Left cardiac atrium (tissue), 4 donors: ENCODE measurements at places on chromosomes 2 and 18.
A peak's percentile ranks its signal among the peaks of the same experiment; 100 is the strongest.

- DNase-seq = peak; percentile 36
Observed at GRCh38 chr2:37326285-37326684, 1.7 kb upstream of the PRKD3 start.

DNA sequence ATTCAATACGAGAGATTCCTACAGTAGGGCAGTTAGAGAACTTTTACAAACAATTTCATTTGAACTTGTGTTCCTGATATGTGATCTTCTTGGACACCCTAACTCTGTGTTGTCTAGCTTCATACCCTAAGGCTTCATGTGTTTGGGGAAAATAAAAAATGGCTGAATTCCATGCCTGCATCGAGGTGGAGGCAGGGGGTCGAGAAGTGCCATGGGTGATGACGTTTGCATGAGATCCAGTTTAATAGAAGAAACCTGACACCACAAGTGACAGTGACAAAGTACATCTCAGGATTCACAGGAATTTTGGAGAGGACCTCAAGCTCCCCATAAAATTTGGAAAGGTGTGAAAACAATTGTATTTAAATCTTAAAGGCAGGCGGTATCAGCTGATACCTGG lies 169.2 kb upstream of the NABP1 start:
- DNase-seq = no peak

DNA sequence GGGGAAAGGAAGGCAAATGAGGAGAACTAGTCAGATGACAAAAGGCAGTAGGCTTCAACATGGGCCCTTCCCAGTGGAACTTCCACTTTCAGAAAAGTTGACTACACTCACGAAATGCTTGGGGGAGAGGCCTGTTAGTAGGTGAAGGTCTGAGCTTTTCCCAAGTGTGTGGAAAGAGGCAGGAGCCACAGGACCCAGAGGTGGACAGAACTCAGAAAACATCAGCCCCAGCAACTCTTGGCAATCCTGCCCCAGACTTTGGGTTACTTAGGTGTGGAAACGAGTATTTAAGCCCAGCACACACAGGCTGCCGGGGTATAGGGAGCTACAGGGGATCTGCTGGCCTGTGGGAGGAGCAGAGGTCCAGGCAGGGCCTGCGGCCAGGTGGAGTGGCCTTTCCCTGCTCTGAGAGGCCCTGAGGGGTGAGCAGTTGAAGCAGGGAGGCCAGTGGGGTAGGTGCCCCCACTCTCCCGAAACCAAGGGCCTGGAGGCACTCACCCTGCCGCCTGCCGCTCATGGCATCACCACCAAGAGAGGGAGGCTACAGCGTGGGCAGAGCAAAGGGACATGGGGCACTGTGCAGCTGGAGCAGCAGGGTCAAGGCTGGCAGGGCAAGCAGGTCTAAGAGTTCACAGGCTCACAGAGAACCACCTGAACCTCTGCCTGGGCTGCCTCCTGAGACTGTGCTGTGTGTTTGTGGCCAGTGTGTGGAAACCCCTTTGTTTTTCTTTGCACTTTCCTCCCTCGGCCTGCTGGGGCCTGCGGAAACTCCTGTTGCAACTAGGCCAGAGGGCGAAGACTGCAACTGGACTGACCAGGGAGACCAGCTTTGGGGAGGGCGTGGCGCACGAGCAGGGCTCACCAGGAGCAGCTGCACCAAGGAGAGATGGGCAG lies 130.7 kb upstream of the SERTAD2 start:
- DNase-seq = no peak

- DNase-seq = no peak
Observed at GRCh38 chr2:118363604-118364003, 275.3 kb downstream of the INSIG2 start.

DNA sequence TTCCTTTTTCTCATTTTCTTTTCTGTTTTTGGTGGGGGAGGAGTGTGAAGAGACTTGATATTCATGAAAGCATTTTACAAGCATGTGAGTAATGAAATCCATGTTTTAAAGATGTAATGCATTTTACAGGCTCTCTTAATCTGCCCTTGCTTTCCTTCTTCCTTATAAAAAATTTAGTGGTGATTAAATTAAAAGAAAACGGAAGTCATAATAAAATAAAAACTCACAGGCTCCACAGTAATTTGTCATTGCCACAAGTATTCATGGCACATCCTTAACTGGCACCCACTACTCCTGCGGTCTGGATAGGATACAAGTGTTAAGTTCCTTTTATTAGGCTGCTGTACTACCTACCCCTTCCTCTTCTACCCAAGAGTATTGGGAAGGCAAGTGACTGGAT lies 241.2 kb downstream of the SLC4A3 start:
- DNase-seq = no peak

DNA sequence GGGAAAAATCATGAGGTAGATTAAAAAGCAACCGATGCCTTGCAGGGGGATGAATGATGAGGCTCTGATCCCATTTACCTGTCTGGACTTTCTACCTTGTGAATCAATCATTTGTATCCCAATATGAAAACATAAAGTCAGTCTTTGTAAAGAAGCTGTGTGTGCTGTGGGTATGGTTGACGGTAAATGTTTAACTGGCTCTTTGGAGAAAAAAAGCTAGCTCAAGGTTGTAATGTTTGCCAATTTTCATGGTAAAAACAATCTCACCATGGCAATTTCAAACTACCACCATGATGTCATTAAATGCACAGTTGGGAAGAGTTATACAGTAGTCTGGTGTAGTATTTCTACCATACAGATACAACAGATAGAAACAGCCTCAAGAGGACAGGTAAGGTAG lies 14.6 kb downstream of the TTR start:
- no peak for DNase-seq

DNA sequence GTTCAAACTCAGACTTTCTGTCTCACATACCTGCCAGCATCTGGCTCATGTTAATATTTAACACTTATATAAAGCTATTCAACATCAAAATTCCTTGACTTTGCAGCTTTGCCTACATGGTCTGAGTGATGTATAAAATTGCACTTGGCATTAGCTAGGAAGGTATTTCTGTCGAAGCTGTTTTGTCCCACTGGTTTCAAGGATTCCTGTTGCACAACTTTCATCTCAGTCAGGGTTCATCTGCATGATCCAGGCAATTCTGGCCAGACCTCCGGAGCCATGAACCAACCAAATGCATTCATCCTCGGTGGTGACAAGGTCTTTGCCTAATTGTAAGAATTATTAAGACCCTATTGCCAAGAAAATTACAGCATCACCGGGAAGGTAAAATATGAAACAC lies 185.4 kb downstream of the ZEB2 start:
- no peak for DNase-seq

DNA sequence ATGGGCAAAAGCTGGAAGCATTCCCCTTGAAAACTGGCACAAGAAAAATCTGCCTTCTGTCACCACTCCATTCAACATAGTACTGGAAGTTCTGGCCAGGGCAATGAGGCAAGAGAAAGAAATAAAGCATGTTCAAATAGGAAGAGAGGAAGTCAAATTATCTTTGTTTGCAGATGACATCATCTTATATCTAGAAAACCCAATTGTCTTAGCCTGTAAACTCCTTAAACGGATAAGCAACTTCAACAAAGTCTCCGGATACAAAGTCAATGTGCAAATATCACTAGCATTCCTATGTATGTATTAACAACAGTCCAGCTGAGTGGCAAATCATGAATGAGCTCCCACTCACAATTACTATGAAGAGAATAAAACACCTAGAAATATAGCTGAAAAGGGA lies 1579.3 kb downstream of the SUCLG1 start:
- no peak for DNase-seq

- DNase-seq = peak; percentile 59
Observed at GRCh38 chr18:76495006-76495370, at the start of gene ZNF516. TSS of gene ZNF516 (minus strand) at chr18:76495242. CDS start at chr18:76443054, 52,188 bp downstream.

GRCh38 chr18:48428475-48429177 lies 19.4 kb upstream of the ZBTB7C start:
- no peak for DNase-seq

- no peak for DNase-seq
Observed at GRCh38 chr2:112153501-112153900, 15.3 kb downstream of the FBLN7 start.

- no peak for DNase-seq
Observed at GRCh38 chr2:104919127-104919526, 65.2 kb downstream of the POU3F3 start.

GRCh38 chr18:48832938-48833700 lies 117.6 kb downstream of the SMAD7 start:
- DNase-seq = peak; percentile 70

DNA sequence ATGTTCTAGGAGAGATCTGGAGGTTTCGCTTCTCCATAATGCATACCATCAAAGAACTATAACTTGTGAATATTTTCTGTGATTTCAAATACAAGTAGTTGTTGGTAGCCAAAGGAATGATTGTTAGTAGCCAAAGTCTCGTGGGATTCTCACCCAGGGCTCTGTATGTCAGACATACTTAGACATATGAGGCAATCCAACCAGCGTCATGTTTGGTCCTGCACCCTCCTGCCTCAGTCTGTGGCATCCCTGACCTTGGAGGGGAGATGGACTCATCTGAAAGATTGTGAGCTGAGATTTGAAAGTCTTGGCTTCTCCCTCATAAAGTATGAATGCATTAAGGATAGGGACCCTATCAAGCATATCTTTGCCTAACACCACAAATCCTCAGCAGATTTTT lies 81.2 kb downstream of the CTIF start:
- DNase-seq = no peak

DNA sequence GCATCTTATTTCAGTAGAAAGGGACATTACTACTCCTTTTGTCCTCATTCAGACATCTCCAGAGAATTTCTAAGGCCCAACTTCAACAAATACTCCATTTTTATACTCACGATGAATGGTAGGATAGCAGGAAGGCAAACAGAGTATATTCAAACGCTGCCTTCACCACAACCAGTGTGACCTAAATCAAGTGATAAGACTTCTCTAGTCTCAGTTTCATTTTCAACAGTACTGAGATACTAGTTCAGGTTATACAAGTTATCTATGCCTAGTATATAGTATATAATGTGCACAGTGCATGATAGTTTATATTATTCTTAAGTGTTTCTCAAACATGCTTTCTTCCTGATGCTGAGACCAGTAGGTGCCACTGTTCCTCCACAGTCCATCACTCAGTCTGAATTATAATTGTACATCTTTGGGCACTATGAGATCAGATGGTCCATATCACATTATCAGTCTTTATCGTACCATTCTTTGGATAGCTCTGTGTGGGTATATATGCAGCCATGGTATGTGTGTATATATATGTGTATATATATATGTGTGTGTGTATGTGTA lies 66.3 kb upstream of the RPE start:
- DNase-seq = no peak

DNA sequence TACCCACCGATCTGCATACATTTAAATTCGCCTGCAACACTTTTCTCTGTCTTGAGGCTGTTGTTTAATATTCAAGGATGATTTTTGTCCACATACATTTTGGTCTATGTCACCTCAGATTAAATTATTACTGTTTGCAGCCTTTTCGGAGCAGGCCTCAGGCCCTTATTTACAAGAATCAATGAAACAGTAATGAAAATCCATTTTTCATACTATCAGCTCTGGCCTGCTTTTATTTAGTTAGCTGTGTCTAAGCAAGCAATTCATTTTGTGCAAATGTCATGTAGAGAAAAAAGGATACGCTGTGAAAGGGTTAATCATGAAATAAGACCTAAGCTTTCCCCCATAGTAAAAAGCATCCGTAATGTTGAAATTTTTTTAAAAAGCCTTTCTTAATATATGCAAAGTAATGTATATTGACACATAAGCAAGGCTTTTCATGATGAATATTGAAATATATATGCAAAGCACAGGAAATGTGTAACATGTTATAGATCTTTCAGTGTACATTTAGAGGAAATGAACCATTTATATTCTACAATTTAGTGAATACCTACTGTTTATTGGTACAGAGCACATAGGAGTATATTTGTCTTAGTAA lies 1135.3 kb upstream of the ZEB2 start:
- DNase-seq = no peak

DNA sequence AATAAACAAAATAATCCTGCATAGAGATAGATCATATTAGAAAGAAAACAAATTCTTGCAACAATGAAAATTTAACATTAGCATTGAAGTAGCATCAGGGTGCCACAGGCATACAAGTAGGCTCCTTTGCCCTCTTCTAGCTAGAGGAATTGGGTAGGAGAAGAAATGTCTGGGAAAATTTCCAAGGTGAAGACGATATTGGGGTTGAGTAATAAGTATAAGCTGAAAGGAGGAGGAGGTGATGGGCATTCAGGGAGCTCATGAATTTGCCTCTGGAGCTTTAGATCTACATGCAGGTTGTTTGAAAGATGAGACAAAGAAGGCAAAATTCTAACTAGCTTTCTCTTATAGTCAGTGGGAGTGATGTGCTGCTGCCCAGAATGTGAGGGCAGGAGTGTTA lies 504.9 kb downstream of the CCDC85A start:
- no peak for DNase-seq

DNA sequence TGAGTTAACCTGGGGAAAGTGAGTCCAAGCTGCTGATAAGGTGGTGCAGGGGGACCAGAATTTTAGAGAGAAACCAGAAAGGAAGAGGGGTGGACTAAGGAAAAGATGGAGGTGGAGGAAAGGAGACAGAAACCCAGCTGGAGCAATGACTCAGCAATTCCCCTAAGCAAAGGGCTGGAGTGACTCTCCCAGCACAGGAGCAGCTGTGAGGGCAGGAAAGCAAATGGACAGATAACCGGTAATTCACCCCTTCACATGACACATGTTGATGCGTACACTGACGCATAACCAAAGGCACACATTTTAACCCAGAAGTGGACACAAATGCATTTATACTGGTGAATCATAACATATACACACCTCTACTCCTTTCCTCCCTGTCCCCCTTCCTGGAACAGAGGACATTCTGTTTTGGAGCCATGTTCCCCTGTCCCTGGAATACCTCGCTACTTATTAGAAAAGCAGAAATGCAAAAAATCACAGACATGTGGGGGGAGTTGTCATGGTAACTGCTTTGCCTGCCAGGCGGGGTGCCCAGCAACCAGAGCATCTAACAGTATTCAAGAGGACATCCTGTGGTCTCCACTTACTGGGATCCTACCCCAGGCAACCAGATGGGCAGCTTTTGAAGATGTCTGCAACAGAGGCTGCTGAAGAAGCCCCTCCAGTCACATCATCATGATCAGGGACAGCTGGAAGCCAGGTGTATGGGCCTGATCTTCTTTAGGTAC lies 4.7 kb downstream of the CDK5R2 start:
- no peak for DNase-seq

GRCh38 chr18:55651236-55651635 lies 63.2 kb upstream of the TCF4 start:
- no peak for DNase-seq
